ENCODE measurements at places on chromosomes 12 and 14.

- no peak for DNase-seq
Measured at GRCh38 chr12:11762723-11763326, 113.4 kb downstream of the ETV6 start.

DNA sequence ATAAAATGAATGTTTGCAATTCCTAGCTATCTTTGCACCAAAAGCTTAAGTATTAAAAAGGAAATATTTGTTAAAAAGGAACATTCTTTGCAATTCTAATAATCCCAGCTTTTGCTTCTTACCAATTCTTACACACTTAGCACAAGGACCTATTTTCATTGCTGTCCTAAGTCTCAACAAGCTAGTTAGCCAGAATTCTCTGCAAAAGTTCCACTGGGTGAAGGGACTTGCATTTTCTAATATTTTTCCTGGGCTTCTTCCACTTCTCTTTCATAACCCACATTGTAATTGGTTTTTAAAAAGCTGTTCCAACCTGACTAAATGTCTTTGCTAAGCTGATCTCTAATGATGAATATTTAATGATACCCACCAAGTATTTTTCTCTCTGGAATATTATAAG, 307.7 kb upstream of the DIO2 start:
- no peak for DNase-seq

DNA sequence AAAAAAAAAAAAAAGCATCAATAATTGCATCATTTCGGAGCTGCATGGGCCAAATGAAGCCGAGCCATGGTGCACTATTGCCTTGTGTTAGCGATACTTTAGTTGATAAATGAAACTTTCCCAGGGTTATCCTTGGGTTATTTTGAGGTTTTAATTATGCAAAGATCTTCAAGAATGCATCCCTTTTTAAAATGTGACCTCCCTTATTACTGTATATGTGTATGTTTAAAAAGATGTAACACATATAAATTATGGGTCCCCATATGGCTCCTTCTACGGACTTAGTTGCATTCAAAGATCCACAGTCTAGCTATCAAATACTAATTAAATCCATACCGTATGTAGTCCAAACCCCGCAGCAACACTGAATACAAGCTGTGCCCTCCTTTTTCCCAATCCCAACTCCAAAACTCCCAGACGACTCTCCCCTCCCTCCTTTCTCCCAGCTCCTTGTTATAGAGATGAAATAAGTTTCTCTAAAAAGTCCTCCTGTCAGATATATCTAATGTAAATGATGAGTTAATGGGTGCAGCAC, 129.3 kb upstream of the MAP1LC3B2 start:
- no peak for DNase-seq

DNA sequence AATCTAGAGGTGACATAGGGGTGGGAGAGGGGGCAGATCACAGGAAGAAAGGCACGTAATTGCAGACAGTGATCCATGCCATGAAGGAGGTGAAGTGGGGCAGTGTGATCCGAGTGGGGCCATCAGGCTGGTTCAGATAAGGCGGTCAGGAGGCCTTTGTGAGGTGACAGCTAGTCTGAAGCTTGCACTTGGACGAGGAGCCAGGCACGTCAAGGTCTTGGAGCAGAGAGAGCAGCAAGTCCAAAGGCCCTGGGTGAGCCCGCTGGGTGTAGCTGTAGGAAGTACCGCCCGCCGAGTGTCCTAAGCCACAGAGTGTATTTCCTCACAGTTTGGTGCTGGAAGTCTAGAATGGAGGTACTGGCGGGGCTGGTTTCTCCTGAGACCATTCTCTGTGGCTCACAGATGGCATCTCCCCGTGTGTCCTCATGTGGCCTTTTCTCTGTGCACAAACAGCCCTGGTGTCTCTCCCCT, 23.6 kb downstream of the RHOF start:
- no peak for DNase-seq
